Tracheal epithelial cell (primary cell): ENCODE measurements at places on chromosomes 7 and 10. TPM values are rescaled to one million over a fixed set of nuclear protein-coding genes. Genes with fewer than 3 reads are reported as not detected.

The PRLHR gene
- total RNA-seq, result not detected in 2 replicates

The JMJD1C gene
- total RNA-seq, result 54.1 and 75.7 TPM in 2 replicates

The SCART1 gene
- 0.43 and 1.4 TPM in 2 replicates for total RNA-seq

The LHPP gene
- total RNA-seq, result 6.7 and 9.0 TPM in 2 replicates

The DMBT1 gene
- total RNA-seq, result under 0.01 TPM in 1 of 2 replicates, not detected in the other

The JCAD gene
- total RNA-seq, result 0.21 and 0.48 TPM in 2 replicates

The PPP1R17 gene
- not detected in 2 replicates for total RNA-seq

The TAC1 gene
- total RNA-seq, result 2.9 TPM in 1 of 2 replicates, not detected in the other

The SPACDR gene
- total RNA-seq, result 0.48 and 0.85 TPM in 2 replicates

The CRPPA gene
- total RNA-seq, result 0.43 and 0.96 TPM in 2 replicates

The VWDE gene
- 1.9 and 3.6 TPM in 2 replicates for total RNA-seq

The LIPK gene
- 0.43 and 0.48 TPM in 2 replicates for total RNA-seq

The LEP gene
- total RNA-seq, result 0.21 and 0.24 TPM in 2 replicates

The ATP6V1F gene
- total RNA-seq, result 146 and 176 TPM in 2 replicates

The TSPAN33 gene
- 3.9 and 4.0 TPM in 2 replicates for total RNA-seq

The GPNMB gene
- total RNA-seq, result 19.6 and 142 TPM in 2 replicates

The CFAP70 gene
- total RNA-seq, result 0.96 and 1.3 TPM in 2 replicates

The EPDR1 gene
- 16.4 and 20.0 TPM in 2 replicates for total RNA-seq

The GBX1 gene
- total RNA-seq, result 0.24 TPM in 1 of 2 replicates, not detected in the other

The ZNF503 gene
- 4.8 and 6.0 TPM in 2 replicates for total RNA-seq

The ARF5 gene
- total RNA-seq, result 179 and 210 TPM in 2 replicates

The PDE6C gene
- not detected in 2 replicates for total RNA-seq

The SMNDC1 gene
- total RNA-seq, result 5.5 and 8.5 TPM in 2 replicates

The PHTF2 gene
- total RNA-seq, result 8.5 and 9.9 TPM in 2 replicates

The CTBP2 gene
- 105 and 125 TPM in 2 replicates for total RNA-seq

The HKDC1 gene
- 5.8 and 15.4 TPM in 2 replicates for total RNA-seq

The OR13A1 gene
- total RNA-seq, result under 0.01 TPM in 1 of 2 replicates, not detected in the other

The GUSB gene
- total RNA-seq, result 16.6 and 21.2 TPM in 2 replicates

The RNF133 gene
- total RNA-seq, result not detected in 2 replicates

The PLAU gene
- 72.9 and 837 TPM in 2 replicates for total RNA-seq
